ENCODE measurements at places on chromosomes 7 and 10. TPM values are rescaled to one million over a fixed set of nuclear protein-coding genes. Genes with fewer than 3 reads are reported as not detected.

CCDC172 gene
- total RNA-seq, result not detected

CUBN gene
- 0.05 TPM for total RNA-seq

CDC14C gene
- total RNA-seq, result not detected

RTKN2 gene
- total RNA-seq, result 3.7 TPM

SPDYE9 gene
- total RNA-seq, result not detected

NPY4R gene
- total RNA-seq, result not detected

SPRN gene
- total RNA-seq, result not detected

CAMK2B gene
- 0.47 TPM for total RNA-seq

EN2 gene
- total RNA-seq, result not detected

SHTN1 gene
- not detected for total RNA-seq

NKX1-2 gene
- not detected for total RNA-seq

FIGNL1 gene
- total RNA-seq, result 45.4 TPM

CLEC5A gene
- total RNA-seq, result not detected

SAMD9L gene
- total RNA-seq, result 22.4 TPM

SCIN gene
- total RNA-seq, result not detected

DUS4L gene
- 13.5 TPM for total RNA-seq

AGAP6 gene
- 27.6 TPM for total RNA-seq

TIMM23 gene
- 107 TPM for total RNA-seq

HOXA3 gene
- total RNA-seq, result not detected

GRM3 gene
- not detected for total RNA-seq

RBM33 gene
- total RNA-seq, result 78.9 TPM

NKX6-2 gene
- not detected for total RNA-seq

HOXA11 gene
- total RNA-seq, result not detected

IL2RA gene
- 1,254 TPM for total RNA-seq

ANKRD61 gene
- 0.56 TPM for total RNA-seq

NKX2-3 gene
- not detected for total RNA-seq

SKAP2 gene
- total RNA-seq, result 3.3 TPM

PON1 gene
- total RNA-seq, result not detected

PARG gene
- 35.8 TPM for total RNA-seq

SFTPA1 gene
- not detected for total RNA-seq

CCDC3 gene
- not detected for total RNA-seq

FKBP6 gene
- not detected for total RNA-seq

AKR1C1 gene
- 0.29 TPM for total RNA-seq

TYW1B gene
- total RNA-seq, result 3.3 TPM

LRRD1 gene
- total RNA-seq, result not detected

LEP gene
- total RNA-seq, result not detected

OR2A12 gene
- total RNA-seq, result not detected

FZD8 gene
- total RNA-seq, result 0.41 TPM

TMEM140 gene
- total RNA-seq, result 4.5 TPM

TSPAN12 gene
- not detected for total RNA-seq

SEMA3E gene
- not detected for total RNA-seq

CFAP70 gene
- 0.34 TPM for total RNA-seq

GNAT3 gene
- total RNA-seq, result not detected

FXYD4 gene
- 0.44 TPM for total RNA-seq

ARL3 gene
- total RNA-seq, result 6.8 TPM

FGL2 gene
- total RNA-seq, result 4.0 TPM

CFAP43 gene
- not detected for total RNA-seq

ASAH2B gene
- total RNA-seq, result 2.9 TPM

FGFR2 gene
- not detected for total RNA-seq

NUTM2A gene
- not detected for total RNA-seq

GRID1 gene
- not detected for total RNA-seq

IFIT1B gene
- not detected for total RNA-seq
